Pancreas (tissue), 10 donors: ENCODE measurements at places on chromosomes 3 and 15. TPM values are rescaled to one million over a fixed set of nuclear protein-coding genes. Genes with fewer than 3 reads are reported as not detected.
A peak's percentile ranks its signal among the peaks of the same experiment; 100 is the strongest.

DNA sequence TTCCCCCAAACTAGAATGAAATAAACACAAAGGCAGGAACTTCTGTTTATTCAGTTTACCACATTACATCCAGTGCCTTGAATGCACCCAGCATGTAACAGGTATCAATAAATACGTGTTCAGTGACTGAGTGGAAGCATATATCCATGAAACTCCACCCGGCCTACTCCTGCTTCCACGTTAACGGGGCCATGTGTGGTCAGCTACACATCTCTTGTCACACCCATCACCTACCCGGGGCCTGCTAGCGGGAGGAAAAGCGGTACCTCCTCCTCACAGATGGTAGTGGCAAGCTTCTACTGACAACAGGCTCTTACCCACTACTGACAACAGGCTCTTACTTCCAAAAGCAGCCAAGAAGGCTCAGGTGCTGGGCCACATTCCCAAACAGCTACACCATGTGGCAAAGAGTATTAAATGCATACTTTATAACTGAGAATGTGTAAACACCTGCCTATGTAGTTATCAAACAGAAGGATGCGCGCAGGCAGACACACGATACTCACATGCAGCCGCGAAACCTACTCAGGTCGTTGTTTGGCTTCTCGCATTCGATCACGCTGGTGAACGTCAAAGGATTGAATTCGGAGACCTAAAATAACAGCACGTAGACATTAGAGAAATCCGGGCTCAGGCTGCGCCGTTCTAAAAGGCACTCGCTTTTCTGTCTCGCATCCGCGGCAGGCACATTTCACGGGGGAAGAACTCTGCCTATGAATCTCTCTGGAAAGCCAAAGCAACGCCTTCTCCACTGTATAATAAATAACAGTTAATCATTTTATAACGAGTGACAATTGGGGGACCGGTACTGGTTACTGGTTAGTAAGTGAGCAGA, 127.4 kb downstream of the ATP10A start:
- no peaks in the 10 kb centered on the region for H3K36me3 ChIP-seq
- H3K27me3 ChIP-seq: no peaks in the 10 kb centered on the region
- H3K27ac ChIP-seq: no peak overlapping the region
- DNase-seq: no peak
- H3K4me1 ChIP-seq: no peaks in the 10 kb centered on the region
- no peak overlapping the region for H3K4me3 ChIP-seq

DNA sequence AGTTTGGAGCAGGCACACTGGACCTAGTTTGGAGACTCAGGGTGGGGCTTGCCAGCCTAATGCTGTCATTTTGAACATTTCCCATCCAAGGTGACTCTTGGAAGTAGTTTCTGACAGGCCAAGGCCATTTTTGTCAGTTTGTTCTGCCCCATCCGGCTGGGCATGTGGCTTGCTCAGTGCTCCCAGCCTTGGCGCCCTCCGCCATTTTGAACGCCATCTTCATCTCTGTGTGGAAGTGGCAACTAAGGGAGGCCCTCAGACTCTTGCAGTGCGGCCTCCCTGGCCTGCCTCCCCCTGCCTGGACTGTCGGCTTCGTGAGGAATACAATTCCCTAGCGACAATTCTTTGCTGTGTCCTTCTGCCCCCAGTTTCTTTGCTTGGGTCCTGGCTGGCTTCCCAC, 150.6 kb upstream of the RGMA start:
- no peaks in the 10 kb centered on the region for H3K36me3 ChIP-seq
- H3K4me1 ChIP-seq: no peaks in the 10 kb centered on the region

GRCh38 chr3:1082108-1082507, 10.7 kb upstream of the CNTN6 start:
- no peaks in the 10 kb centered on the region for H3K27me3 ChIP-seq
- peak; percentile 23 for DNase-seq
- H3K36me3 ChIP-seq: no peaks in the 10 kb centered on the region
- no peaks in the 10 kb centered on the region for H3K4me1 ChIP-seq

The PARP15 gene
- total RNA-seq: 0.41 TPM

DNA sequence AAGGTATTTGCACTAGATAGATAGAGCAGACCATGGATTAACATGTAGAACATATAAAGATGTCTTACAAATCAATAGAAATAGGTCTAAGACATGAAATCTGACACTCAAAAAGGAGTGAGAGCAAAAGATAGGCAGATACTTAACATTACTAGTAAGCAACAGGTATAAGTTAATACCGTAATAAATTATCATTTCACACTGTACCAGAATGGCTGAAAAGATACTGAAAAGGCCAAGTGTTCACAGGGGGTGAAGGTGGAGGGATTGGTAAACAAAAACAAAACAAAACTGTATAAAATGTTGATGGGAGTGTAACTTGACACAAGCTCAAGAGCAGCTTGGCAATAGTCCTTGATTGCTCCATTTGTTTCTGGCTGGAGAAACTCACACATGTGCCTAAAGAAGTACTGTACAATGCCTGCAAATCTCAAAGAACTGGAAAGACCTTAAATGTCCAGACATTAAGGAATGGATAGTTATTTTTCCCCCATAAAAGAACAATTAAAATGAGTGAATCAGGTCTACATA, 3.5 kb downstream of the NSMCE3 start:
- H3K36me3 ChIP-seq: no peaks in the 10 kb centered on the region
- H3K4me1 ChIP-seq: peaks cover 24% of the 10 kb centered on the region

DNA sequence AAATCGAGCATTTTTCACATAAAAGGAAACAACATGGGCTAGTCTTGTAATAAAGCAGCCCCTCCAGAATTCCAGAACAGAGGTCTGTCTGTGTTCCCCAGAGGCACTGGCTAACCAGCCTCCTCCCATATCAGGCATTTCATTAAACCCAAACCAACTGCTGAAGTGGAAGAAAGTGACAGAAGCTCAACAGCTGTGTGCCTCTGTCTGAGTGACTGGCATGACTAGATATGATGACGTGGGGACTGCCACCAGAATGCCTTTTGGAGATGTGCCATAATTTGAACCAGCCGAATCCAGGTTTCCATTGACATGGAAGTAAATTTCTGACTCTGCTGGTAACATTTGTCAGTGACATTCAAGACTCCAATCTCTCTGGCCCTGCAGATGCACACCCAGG, 8.7 kb downstream of the LIMD1 start:
- DNase-seq: no peak
- no peak overlapping the region for H3K27ac ChIP-seq
- H3K4me1 ChIP-seq: peaks cover 25% of the 10 kb centered on the region
- H3K36me3 ChIP-seq: no peaks in the 10 kb centered on the region
- no peak overlapping the region for H3K4me3 ChIP-seq
- H3K27me3 ChIP-seq: no peaks in the 10 kb centered on the region

DNA sequence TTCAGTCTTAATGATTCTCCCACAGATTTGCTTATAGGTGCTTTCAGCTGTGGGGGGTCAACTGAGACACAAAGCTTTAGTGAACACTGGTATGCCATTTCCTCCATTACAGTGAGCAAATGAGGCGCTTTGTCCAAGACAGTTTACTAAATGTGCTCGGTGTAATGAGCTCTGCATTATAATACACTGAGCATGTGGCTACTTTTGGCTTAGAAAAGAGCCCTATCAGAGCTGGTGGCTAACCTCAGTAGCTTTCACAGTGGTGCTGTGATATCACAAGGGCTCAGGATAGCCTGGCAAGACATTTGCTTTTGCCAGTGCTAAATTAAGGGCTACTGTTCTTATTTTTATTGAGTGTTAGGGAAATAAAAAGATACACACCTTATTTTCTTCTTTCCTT, 749.7 kb upstream of the ARPP21 start:
- no peaks in the 10 kb centered on the region for H3K27me3 ChIP-seq
- H3K27ac ChIP-seq: no peak overlapping the region
- H3K36me3 ChIP-seq: no peaks in the 10 kb centered on the region
- no peak for DNase-seq

GRCh38 chr3:108328821-108329486, 32.6 kb downstream of the HHLA2 start:
- no peak for DNase-seq
- no peak overlapping the region for H3K27ac ChIP-seq
- no peaks in the 10 kb centered on the region for H3K36me3 ChIP-seq
- no peaks in the 10 kb centered on the region for H3K4me1 ChIP-seq

- no peaks in the 10 kb centered on the region for H3K36me3 ChIP-seq
- H3K27ac ChIP-seq: no peak overlapping the region
- H3K27me3 ChIP-seq: no peaks in the 10 kb centered on the region
- no peak for DNase-seq
- no peaks in the 10 kb centered on the region for H3K4me1 ChIP-seq
- H3K4me3 ChIP-seq: no peak overlapping the region
Observed at GRCh38 chr3:54506603-54507002, 384.3 kb downstream of the CACNA2D3 start.

GRCh38 chr3:17137321-17137826, 252.6 kb downstream of the PLCL2 start:
- no peaks in the 10 kb centered on the region for H3K4me1 ChIP-seq
- no peak overlapping the region for H3K27ac ChIP-seq
- H3K36me3 ChIP-seq: no peaks in the 10 kb centered on the region
- no peak overlapping the region for H3K4me3 ChIP-seq
- no peak for DNase-seq

The PRC1 gene
- total RNA-seq: 4.9 TPM

The CHRNA3 gene
- total RNA-seq: 0.25 TPM
